ENCODE measurements at places on chromosomes 12 and 14. TPM values are rescaled to one million over a fixed set of nuclear protein-coding genes. Genes with fewer than 3 reads are reported as not detected.

GRCh38 chr14:32251530-32251929 is 48.5 kb upstream of the RNU6-8 start:
- DNase-seq: no peak

GRCh38 chr12:113136128-113136989 is 798 bp upstream of the RASAL1 start:
- DNase-seq: no peak

DNA sequence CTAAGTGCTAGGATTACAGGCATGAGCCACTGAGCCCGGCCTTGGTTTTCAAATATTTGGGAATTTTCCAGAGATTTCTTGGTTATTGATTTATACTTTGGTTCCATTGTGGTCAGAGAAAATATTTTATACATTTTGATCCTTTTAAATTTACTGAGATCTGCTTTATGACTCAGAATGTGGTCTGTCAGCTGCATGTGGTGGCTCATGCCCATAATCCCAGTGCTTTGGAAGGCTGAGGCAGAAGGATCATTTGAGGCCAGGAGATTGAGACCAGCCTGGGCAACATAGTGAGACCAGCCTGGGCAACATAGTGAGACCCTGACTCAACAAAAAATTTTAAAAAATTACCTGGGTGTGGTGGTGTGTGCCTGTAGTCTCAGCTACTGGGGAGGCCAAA is 49.8 kb downstream of the ADCK1 start:
- DNase-seq: no peak

- DNase-seq: no peak
These were observed 162.4 kb downstream of the KICS2 start for GRCh38 chr12:64059685-64060084.

GRCh38 chr12:26800858-26801257 is 32.1 kb downstream of the ITPR2 start:
- no peak for DNase-seq

DNA sequence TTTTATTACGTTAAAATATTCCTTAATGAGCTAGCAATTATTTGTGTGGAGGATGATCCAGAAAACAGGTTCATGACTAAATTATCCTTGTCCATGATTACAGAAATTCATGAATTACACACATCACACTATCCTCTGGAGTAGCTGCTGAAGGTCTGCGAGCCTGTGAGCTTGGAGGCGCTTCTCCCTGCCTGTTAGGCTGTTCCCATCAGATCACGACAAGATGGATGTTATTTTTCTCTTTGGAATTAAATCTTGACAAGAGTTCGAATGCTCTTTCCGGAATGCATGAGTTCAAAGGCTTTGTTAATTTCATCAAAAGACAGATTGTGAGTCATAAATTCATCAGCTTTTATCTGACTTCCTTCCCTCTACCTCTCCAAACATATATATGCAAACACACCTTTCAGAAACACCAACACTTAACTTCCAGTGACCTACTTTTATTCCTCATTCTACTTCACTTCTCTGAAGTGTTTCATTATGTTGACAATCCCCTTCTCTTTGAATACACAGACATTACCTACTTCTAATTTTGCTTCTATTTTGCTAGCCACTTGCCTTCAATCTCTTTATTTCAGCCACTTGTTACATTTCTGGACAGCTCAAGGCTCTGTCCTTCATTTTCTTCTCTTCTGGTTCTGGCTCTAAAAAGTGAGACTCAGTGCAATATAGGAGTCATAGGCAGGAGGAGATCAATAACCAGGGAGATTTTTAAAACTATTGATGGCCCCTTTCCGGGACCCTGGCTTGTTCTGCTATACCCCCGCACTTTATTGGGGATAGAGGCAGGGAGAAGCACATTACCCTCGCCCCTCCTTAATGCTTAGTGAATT is 274.6 kb downstream of the BTG1 start:
- DNase-seq: no peak

The TTC9 gene
- total RNA-seq: 11.1 TPM

GRCh38 chr14:21256539-21257393 is 12.5 kb downstream of the HNRNPC start:
- DNase-seq: no peak

GRCh38 chr12:94725375-94726168 is 75.2 kb upstream of the TMCC3 start:
- no peak for DNase-seq

The KRT75 gene
- total RNA-seq: not detected

GRCh38 chr14:49770212-49770817 is 2.4 kb downstream of the KLHDC2 start:
- DNase-seq: no peak

DNA sequence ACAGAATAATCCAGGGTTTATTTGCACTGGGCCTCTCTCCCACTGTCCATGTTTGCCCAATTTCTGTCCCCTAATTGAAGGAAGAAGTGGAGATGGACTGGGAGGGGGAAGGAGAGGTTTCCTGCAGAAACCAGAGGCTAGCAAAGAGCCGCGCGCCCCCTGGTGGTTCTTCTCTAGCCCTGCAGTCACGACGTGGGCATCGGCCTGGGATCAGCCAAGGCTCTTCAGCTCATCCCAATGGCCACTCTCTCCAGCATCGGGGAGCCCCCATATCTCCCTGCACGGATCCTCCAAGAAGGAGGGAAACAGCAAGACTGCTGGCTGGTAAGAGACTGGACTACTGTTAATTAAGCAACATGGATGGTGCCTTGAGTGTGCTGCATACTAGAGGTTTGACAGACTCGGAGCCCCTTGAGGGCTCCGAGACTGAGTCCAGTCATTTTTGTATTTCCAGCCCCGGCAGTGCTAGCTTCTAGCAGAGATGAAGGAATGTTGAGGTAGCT is 18.7 kb downstream of the ZBTB39 start:
- peak; percentile 90 for DNase-seq

DNA sequence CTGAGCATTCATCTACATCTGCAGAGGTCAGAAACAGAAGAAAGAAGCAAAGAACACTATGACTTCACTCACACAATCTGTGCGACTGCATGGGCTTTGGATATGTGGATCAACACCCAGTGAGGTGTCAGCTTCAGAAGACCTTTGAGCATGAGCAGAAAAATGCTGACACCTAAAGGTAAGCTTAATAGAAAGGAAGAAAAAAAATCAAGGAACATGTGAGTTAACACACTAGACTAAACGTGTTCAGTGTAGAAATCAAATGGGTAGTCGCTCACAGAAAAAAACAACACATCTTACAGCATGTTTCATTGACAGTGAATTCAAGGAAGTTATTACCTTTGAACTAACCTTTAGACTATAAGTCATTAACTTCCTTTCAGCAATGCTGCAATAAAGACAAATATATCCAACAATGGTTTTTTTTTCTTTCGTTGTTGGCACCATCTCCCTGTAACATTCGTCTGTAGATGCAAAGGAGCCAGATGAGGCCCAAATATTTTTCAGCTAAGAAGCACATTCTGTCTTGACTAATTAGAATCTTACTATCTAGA is 30.9 kb downstream of the RTRAF start:
- DNase-seq: no peak

DNA sequence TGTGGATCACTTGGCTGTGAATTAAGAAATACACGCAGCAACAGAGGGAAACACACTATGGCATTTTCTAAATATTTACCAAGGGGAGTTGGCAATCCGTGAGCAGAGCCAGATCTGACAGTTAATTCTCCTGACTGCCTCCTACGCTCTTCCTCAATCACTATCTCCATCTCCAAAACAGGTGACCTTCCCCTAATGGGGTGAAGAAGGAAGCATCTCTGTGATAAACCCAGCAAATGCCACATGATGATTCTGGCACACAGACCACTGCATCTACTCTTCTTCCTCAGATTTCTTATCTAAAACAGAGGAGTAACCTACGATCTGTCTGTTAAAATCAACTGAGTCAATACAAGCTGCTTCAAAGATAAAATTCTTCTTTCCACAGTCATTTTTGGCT is 4.4 kb downstream of the SPTB start:
- DNase-seq: no peak

DNA sequence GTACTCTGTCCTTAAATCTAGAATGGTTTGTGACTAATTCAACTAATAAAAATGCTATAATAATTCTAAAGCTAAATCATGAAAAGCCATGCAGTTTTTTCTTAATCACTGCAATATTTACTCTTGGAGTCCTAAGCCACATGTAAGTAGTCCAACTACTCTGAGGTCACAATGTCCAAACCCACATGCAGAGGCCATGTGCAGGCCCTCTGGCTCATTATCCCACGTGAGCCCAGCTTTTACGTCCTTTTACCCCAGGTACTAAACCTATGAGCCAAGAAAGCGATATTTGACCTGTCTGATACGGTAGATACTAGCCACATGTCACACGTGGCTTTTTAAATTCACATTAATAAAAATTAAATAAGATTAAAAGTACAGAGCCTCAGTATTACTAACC is 12.5 kb downstream of the TAS2R13 start:
- DNase-seq: no peak

DNA sequence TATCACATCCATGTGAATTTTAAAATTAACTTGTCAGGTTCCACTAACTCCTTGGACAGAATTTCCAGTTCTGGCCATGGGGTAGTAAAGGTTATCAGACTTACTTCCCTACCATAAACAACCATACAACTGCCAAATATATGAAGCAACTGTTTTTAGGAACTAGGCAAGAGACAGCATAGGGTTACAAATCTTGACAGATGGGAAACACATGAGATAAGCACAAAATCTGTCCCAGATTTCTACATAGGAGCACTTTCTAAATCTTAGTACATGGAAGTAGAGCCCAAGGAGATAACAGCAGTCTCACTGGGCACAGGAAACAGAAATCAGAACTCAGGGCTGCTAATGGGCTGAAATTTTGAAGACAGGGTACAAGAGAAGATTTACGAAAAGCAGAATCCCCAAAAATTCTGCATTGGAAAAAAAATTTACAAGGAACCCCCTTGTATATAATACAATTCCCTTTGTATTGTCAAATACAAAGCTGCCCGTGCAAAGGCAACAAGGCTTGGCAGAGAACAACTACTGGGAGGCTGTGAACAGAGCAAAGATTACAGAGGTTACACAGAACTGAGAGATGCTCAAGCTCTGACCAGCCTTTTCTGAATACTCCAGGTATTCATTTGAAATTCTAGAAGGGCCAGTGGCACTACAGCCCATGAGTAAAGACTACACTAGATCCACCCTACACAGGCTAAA is 43.2 kb downstream of the GALNT4 start:
- DNase-seq: no peak

The NKX2-1 gene
- 0.22 TPM for total RNA-seq

- no peak for DNase-seq
These were observed 33.9 kb downstream of the SERPINA3 start for GRCh38 chr14:94646066-94646465.

DNA sequence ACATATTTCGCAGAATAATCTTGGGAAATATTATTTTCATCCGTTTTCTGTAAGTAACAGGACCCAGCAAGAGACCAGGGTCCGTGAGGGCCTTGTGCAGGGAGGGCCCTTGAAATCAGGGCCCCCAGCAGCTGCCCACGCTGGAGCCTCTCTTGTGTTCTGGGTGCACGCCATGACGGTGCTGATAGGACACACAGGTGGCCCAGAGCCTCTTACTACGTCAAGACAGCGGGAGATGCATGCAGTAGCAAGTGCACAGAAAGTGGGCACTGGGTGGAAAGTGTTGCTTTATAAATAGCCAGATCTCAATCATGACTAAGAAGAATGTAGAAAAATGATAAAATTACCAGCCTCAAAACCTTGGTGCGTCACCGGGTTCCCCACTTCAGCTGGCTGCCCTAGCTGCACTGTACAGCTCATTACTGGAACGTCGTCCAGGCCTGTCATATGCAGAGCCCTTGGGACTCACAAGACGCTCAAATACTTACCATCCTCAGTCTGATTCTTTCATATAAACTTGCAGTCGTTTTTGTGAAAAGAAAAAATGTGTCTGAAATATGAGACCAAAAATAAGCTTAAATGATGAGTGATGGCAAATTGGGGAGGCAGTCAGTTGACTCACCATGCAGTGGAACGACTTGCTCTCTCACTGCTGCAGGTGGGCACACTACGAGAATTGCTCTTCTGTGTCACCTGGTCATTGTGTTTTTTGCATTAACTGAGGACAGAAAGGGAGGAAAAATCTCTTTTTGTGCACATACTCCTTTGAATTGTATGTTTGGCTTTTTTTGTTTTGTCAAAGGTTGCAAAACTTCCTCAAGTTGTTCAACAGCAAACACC is 68.2 kb downstream of the DDX51 start:
- no peak for DNase-seq

The KCNC2 gene
- total RNA-seq: not detected

GRCh38 chr14:21038441-21039422 is 3.4 kb upstream of the RNASE7 start:
- peak; percentile 88 for DNase-seq

The WNT1 gene
- not detected for total RNA-seq

GRCh38 chr14:64726585-64726890 is 22.3 kb downstream of the PLEKHG3 start:
- peak; percentile 55 for DNase-seq

- no peak for DNase-seq
These were observed 85.3 kb upstream of the KCNA1 start for GRCh38 chr12:4824380-4824779.

GRCh38 chr12:51726931-51727330 is 121.6 kb downstream of the FIGNL2 start:
- no peak for DNase-seq

GRCh38 chr12:10617863-10618262 is 4.5 kb upstream of the MAGOHB start:
- no peak for DNase-seq

DNA sequence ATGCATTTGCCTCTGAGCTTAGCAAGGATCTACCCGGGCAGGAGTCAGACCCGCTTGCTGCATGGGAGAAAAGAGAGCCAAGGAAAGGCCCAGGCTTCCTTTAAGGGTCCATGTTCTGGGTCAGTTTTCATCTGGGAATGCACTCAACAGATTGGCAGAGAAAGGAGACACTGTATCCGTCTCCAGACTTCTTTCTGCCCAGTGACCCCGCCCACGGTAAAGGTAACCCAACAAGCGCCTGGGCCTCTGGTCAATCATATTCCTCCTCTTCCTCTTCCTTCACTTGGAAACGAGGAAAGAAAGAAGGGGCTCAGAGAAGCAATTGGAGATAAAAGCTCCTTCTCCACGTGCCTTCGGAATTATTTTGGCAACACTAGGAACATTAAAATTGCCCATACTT is 27.1 kb upstream of the TCP11L2 start:
- no peak for DNase-seq

The NOVA1 gene
- total RNA-seq: 40.5 TPM

- no peak for DNase-seq
These were observed 25.3 kb downstream of the PHLDA1 start for GRCh38 chr12:76006028-76006925.

DNA sequence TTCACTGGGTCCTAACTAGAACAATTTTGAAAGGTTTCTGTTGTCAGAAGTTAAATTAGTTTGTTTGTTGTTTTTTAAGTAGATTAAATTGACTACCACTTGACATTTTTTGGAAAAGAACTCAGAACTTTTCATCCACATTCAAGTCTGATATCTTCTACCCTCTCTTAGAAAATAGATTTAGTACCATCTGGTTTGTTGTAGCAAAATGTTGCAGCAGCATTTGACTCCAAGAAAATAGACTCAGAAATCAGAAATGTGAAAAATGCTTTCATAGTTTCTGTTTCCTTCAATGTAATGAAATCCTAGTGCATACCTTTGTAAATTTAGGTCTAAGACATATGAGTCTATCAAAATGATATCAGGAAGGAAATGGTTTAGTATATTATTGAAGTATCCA is 256.3 kb upstream of the CLEC14A start:
- DNase-seq: no peak

GRCh38 chr12:95582230-95583058 is 31.2 kb upstream of the USP44 start:
- no peak for DNase-seq

The HOXC6 gene
- 35.3 TPM for total RNA-seq

- DNase-seq: no peak
These were observed 16.1 kb upstream of the KRT80 start for GRCh38 chr12:52207895-52208294.

- DNase-seq: no peak
These were observed 54.0 kb downstream of the GPATCH2L start for GRCh38 chr14:76205708-76206107.

All from sciatic nerve (tissue), 2 donors.